ENCODE measurements at places on chromosomes 6 and 20.

DNA sequence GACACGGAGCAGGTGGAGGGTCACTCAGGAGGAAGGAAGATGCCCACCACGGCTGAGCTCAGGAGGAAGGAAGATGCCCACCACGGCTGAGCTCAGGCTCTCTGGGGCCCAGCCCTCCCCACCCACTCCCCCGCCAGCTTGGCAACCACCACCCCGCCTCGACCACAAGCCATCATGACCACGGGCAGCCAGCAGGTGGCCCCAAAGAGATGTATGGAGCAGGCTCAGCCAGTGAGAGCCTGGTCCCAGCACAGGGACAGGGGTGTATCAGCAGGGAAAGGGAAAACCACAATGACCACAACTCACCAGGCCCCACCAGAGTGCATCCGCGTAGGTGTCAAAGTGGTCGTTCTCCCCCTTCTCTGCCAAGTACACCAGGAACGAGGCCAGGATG lies 30.4 kb downstream of the KCNQ2 start:
- DNase-seq, result peak; percentile 34

GRCh38 chr20:34925981-34926380 lies 29.6 kb downstream of the GSS start:
- no peak for DNase-seq

DNA sequence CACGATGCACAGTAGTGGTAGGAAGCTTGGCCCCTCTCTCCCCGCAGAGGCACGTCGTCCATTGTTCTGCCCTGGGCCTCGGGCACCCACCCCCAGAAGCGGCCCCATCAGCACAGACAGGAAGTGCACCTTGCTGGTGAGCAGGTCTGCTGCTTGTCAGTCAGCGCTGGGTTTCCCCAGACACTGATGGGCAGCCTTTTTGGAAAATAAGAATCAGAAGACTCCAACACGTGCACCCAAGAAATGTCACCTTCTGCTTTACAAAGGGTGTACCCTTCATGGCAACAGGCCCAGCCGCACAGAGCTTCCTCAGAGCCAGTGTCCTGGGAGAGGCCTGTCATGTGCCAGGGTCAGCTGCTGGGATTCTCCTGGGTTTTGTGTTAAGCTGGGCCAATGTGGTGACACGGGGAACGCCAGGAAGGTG lies 34.7 kb upstream of the IRF4 start:
- DNase-seq, result no peak

DNA sequence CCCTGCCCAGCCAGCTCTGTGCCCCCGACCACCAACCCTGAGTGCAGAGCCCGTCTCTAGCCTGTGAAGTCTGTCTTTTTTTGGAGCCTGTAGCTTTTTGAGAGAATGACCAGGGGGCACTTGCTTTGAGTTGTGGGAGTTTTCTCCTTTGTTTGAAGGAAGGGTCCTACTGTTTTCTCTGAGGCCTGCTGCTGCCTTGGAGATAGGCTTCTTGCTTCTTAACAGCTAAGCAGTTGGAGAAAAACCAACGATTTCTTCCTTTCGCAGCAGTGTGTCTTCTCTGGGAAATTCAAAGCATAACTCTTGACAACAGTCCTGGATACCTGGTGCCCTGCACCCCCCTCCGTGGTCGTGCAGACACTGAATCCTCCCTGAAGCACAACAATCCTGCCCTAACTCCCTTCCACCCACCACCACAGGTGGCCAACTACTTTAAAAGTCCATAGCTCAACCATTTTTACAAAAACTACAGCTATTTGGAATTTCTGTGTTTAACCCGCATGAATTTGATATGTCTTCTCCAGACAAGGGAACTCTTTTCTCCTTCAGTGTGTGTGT lies 61.0 kb downstream of the FAM50B start:
- no peak for DNase-seq

DNA sequence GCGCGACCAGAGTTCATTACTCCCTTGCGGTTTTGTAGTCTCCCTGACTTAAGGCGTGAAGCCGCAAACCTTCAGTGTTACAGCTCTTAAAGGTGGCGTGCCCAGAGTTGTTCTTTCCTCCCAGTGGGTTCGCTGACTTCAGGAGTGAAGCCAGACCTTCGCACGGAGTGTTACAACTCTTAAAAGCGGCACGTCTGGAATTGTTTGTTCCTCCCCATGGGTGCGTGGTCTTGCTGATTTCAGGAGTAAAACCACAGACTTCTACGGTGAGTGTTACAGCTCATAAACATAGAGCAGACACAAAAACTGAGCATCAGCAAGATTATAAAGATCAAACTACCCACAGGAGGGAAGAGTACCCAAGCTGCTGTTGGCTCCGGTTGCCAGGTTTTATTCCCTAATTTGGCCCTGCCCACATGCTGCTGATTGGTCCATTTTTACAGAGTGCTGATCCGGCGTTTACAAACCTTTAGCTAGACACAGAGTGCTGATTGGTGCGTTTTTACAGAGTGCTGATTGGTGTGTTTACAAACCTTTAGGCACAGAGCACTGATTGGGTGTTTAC lies 10.4 kb downstream of the TMEM14C start:
- no peak for DNase-seq

- no peak for DNase-seq
These were observed 59.1 kb upstream of the SMOC2 start for GRCh38 chr6:168381726-168382458.

DNA sequence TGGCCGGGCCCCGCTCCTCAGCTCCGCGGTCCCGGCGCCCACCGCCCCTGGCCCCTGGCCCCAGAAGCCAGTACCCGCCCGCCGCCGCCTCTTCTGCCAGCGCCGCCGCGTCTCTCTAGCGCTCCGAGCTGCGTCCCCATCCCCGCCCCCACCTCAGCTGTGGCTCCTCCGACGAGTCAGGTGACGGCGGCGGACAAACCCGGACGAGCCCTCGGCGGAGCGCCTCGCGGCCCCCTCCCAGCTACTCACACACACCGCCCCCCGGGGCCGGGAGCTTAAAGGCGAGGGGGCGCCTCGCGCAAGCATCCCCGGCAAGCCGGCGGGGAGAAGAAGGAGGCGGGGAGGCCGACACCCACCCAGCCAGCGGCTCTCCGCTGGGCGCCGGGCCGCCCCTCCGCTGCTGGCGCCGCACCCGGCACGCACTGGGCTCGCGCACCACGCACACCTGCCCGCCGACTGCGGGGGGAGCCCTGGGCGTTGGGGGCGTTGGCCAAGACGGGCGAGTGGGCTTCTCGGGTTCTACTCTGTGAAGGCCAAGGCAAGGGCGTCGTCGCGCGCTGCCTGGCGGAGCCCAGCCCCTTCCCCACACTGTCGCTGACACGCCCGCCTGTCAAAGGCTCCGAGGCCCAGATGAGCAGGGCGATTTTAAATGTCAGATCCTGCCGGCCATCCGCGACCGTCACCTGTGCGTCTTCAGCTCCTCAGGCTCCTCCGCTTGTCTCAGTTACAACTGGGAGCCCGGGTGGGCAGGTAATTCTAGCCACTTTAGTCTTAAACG lies at the start of gene SNAP91:
Gene SNAP91 (minus strand): TSS at position 132 of the 778 bp plus-strand sequence. CDS start 1,174 bp downstream, outside the sequence.
- no peak for DNase-seq

- no peak for DNase-seq
These were observed 1.2 kb downstream of the NCOA5 start for GRCh38 chr20:46088409-46089166.

- DNase-seq, result no peak
These were observed 242.4 kb downstream of the KCNQ5 start for GRCh38 chr6:72864236-72864635.

DNA sequence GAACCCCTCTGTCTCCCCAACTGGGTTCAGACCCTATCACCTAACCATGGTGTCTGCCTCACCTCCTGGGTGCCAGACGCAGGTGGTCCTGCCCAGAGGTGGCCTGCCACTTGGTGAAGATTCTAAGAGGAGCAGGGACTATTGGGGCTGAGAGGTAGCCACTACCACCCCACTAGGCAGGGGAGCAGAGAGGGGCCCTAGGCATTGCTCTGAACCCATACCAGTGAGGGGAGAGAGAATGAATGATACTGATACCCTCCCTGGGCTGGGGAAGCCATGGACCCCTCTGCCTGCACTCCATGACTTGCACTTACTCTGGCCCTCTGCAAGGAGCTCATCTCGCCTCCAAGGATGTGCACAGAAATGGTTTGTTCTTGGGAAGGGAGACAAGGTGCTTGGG lies 31.7 kb upstream of the SPDEF start:
- no peak for DNase-seq

GRCh38 chr6:170537329-170537728 lies 15.8 kb downstream of the PSMB1 start:
- no peak for DNase-seq

DNA sequence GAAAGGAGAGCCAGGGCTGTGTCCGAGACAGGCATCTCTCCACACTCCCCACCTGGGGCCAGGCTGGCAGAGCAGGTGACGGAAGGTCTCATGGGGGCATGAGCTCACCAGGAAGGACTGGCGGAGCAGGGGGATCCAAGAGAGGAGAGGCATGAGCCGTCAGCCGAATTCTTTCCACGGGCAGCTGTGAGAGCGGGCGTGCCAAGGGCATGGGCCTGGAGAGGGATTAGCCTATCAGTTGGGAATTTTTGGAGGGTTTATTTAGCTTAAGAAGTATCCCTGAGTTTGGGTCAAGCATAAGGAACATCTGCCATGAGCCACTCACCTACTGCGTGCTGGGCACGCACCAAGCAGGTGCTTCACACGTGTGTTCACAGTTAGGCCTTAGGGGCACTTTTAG lies 60.2 kb upstream of the ZNFX1 start:
- DNase-seq, result no peak

DNA sequence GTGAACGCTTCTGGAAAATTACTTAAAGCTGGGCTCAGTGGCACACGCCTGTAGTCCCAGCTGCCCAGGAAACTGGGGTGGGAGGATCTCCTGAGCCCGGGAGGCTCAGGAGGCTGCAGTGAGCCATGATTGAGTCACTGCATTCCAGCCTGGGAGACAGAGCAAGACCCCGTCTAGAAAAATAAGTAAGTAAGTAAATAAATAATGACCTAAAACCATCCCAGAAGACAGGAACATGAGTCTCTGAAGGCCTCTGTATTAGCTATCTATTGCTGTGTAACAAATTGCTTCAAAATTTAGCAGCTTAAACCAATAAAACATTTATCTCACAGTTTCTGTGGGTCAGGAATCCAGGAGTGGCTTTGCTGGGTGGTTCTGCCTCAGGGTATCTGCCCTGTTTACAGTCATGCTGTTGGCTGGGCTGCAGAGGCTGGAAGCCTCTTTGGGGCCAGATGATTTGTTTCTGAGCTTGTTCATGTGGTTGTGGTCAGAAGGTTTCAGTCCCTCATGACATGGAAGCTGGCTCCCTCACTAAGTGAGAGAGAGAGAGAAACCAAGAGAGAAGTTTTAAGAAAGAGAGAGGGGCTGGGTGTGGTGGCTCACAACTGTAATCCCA lies 48.4 kb upstream of the NCOA3 start:
- peak; percentile 90 for DNase-seq

- DNase-seq, result no peak
These were observed 18.8 kb downstream of the SYNDIG1 start for GRCh38 chr20:24488064-24488799.

GRCh38 chr6:87122477-87122876 lies 27.6 kb upstream of the CGA start:
- no peak for DNase-seq
